ENCODE measurements at places on chromosomes 2 and 18. TPM values are rescaled to one million over a fixed set of nuclear protein-coding genes. Genes with fewer than 3 reads are reported as not detected.

CYS1 gene
- polyA plus RNA-seq, result 100 TPM

TXNDC2 gene
- polyA plus RNA-seq, result 0.08 TPM

NYAP2 gene
- polyA plus RNA-seq, result 0.03 TPM

GPR35 gene
- polyA plus RNA-seq, result 1.2 TPM

DNA sequence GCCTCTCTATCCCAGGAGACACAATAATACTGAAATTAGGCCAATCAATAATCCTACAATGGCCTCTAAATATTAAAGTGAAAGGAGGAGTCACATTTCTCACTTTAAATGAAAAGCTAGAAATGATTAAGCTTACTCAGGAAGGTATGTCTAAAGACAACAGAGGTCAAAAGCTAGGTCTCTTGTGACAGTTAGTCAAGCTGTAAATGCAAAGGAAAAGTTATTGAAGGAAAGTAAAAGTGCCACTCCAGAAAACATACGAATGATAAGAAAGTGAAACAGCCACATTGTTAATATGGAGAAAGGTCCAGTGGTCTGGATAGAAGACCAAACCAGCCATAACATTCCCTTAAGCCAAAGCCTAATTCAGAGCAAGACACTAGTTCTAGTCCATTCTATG lies 9.5 kb downstream of the SESTD1 start:
- DNase-seq, result no peak

DNA sequence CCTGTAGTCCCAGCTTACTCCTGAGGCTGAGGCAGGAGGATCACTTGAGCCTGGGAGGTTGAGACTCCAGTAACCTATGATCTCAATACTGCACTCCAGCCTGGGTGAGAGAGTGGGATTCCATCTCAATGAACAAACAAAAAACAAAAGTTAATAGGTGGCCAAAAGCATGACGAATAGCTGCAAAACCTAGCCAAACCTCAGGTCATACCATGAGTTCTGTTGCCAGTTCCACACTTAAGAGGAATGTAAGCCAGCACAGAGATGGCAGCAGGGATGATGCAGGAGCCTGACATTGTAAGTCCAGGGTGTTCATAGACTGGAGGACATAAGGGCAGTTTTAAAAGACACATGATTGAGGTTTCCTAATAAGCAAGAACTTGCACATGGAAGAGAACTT lies 55.3 kb upstream of the RMDN2 start:
- no peak for DNase-seq

GRCh38 chr2:209960045-209960444 lies 42.4 kb upstream of the RPE start:
- no peak for DNase-seq

GRCh38 chr2:165989851-165990250 lies 36.3 kb upstream of the TTC21B start:
- DNase-seq, result no peak

DNA sequence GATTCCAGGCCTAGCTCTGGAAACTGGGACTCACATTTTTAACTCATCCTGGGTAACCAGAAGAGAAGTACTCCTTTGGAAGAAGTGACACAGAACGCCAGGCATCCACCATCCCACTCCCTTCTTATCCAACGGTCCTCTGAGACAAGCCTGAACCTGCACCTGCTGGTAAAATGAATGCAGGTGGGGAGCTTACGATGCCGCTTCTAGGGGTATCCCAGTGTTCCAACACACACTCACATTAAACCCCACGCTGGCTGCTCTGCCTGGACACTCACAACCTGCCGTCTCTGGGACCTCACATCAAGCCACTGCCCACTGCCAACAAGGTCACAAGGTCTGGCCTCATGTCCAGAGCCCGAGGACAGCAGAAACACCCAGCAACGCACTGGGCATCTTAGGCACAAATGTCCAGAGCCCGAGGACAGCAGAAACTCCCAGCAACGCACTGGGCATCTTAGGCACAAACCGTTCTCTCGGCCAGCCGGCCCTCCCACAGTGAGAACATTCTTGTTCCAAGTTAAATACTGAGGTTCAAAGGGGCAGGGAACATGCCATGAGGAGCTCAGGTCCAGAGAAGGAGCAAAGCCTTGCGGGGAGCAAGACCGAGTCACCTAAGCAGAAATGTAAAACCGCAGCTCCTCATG lies 9.9 kb downstream of the SLC66A2 start:
- DNase-seq, result no peak

DNA sequence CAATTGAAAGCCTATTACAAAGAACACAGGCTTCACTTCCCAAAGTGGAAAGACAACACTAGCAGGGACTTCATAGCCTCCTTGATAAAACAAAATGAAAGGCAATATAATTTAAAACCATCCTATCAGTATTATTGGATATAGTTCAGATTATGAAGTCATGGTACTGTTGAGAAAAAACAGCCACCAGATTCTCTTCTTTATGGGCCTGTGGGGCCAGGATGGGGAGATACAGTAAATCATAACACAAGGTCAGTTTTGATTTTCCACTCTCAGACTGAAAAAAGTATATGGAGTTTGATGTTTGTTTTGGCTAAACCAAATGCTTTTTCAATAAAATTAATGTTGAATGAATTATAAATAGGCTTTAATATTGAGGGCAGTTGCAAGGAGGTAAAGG lies 129.1 kb downstream of the BCL2L11 start:
- no peak for DNase-seq

Measured in right renal cortex interstitium (tissue), 3 donors.